ENCODE measurements at places on chromosomes 3 and 15. TPM values are rescaled to one million over a fixed set of nuclear protein-coding genes. Genes with fewer than 3 reads are reported as not detected.

The DHX30 gene
- total RNA-seq: 34.0 TPM

The KBTBD13 gene
- total RNA-seq: not detected

The TRH gene
- total RNA-seq: not detected

The ULK4 gene
- 4.9 TPM for total RNA-seq

The EPHA3 gene
- not detected for total RNA-seq

The RBMS3 gene
- 1.2 TPM for total RNA-seq

The MOBP gene
- total RNA-seq: 0.03 TPM

The SMCO1 gene
- not detected for total RNA-seq

The MDFIC2 gene
- total RNA-seq: not detected

The RHCG gene
- 41.0 TPM for total RNA-seq

The FURIN gene
- total RNA-seq: 50.9 TPM

The IRAK2 gene
- 12.5 TPM for total RNA-seq

The IQCH gene
- 1.0 TPM for total RNA-seq

The GOLGA8J gene
- not detected for total RNA-seq

The GP9 gene
- total RNA-seq: not detected

The SEMA3G gene
- total RNA-seq: 0.11 TPM

The SOX14 gene
- not detected for total RNA-seq

The ZNF106 gene
- total RNA-seq: 7.2 TPM

The AGTR1 gene
- total RNA-seq: 0.59 TPM

The AHSG gene
- total RNA-seq: 0.09 TPM

The SSUH2 gene
- 1.2 TPM for total RNA-seq

The MME gene
- total RNA-seq: not detected

The GOLGA8G gene
- not detected for total RNA-seq

The SKOR1 gene
- total RNA-seq: not detected

The SLC27A2 gene
- 38.5 TPM for total RNA-seq

The POLQ gene
- total RNA-seq: 6.7 TPM

The CCDC39 gene
- total RNA-seq: not detected

The TBC1D21 gene
- total RNA-seq: not detected

The SETMAR gene
- total RNA-seq: 6.9 TPM
